T-cell (primary cell): ENCODE measurements at places on chromosomes 6 and 20. TPM values are rescaled to one million over a fixed set of nuclear protein-coding genes. Genes with fewer than 3 reads are reported as not detected.

FILIP1 gene
- not detected for total RNA-seq

KCNB1 gene
- total RNA-seq: 0.13 TPM

ZNF165 gene
- 1.4 TPM for total RNA-seq

SLC17A3 gene
- total RNA-seq: not detected

HLA-DQB2 gene
- total RNA-seq: 0.93 TPM

RHAG gene
- total RNA-seq: 0.44 TPM
